Activated naive CD4-positive, alpha-beta T cell treated with anti-CD3 and anti-CD28 coated beads, Interleukin-2, amount 50 U/mL, for 72 hours (primary cell): ENCODE measurements at places on chromosomes 12 and 14. TPM values are rescaled to one million over a fixed set of nuclear protein-coding genes. Genes with fewer than 3 reads are reported as not detected.

DNA sequence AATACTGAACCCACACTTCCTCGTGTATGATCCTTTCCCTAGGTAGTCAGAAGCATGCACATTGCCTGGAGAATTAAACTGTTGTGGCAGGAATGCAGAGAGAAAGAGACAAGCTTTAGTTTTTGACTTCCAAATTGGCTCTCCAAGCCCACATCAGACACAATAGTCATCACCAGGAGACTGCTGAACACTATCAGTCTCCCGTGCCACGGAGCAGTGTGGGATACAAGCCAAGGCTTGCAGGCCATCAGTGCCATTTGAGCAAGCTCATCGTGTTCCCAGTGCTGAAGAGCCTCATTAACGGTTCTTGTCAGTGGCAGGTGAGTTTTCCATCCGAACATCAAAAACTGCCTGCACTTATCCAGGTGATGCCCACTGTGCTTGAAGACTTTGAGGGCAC lies 410.8 kb downstream of the NAV3 start:
- DNase-seq = no peak

DNA sequence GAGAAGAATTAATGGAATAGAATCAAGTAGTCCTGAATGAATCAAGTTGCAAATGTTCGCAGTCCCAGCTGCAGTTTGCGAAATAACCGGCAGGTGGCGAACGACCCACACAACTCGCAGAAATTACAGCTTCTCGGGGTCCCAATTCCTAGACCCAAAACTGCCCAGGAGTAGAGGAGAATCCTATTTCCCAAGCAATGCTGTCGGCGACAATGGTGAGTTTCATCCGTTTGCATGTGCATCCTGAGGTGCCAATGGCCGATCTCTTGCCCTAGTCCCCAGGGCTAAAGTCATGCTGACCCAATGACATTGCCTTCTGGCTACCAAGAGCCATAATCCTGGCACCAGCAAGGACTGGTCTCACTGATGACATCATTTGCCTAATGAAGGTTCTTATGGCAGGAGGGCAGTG lies 8.5 kb upstream of the ASCL1 start:
- DNase-seq = peak; percentile 63

DNA sequence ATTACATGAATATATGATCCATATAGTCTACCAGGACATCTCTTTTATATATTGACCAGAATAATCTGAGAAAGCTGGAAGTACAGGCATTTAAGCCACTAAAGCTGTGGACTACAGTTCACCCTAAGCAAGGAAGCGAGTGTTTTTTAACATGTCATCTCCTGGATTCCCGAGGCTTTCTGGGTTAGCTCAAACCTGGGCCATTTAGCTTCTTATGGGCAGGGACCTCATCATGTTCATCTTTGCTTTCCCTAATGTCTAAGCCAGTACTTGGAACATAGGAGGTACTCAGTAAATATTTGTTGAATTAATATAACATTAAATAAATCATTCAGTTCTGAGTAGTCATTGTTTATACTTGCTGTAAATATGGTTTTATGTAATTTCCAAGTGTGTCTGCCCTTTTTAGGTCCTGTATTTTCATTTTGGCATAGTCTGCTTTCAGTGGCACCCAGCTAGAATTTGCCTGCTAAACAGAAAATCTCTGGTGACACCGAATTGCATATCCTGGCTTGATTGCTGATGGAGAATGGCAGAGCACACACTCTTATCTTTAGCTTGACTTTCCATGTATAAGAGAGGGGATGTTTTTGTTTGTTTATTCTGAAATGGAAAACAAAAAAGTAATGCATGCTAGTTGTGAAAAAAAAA lies 344.5 kb downstream of the ZFP36L1 start:
- DNase-seq = no peak

DNA sequence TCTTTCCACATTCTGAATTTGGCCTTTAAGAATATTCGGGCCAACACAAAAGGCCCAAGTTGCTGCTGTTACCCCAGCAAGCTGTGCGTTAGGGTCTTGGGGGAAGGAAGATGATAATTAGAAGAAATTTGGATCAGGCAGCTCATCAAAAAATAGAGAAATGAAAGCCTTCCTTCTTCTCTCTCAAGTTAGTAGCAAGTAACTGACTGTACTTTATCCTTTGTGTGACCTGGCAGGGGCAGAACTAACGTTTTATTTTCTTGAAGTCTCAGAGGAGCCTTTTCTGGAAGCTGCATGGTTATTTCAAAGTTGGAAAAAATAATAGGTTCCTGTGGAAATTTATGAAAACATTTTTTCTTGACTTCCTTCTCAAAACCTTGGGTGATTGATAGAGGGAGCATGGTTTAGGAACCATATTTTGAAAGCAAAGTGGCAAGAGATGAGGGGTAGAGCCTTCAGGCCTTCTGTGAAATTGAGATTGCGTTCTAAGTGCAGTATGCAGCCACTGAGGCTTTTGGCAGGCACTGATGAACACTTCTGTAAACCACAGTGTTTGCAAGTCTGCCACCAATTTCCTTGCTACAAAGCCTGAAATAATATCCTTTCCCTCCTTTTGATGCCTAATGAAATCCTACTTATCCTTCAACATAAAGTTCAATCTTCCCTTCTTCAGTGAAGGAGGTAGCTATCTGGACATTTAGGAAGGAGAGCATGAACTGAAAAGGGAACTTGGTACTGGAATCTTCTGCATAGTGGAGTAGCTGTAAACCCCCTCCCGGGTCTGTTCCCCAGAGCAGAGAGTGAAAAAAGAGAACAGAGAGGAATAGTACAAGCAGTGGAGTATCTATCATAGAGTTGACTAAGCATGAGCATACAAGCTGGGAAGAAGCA lies 123.2 kb downstream of the FGD4 start:
- no peak for DNase-seq

Gene CYP27B1
- total RNA-seq = 14.7 TPM

Gene CARMIL3
- 6.7 TPM for total RNA-seq
